ENCODE measurements at places on chromosomes 1 and 21.

GRCh38 chr1:116710420-116711262, 43.1 kb upstream of the IGSF3 start:
- no peak for DNase-seq

DNA sequence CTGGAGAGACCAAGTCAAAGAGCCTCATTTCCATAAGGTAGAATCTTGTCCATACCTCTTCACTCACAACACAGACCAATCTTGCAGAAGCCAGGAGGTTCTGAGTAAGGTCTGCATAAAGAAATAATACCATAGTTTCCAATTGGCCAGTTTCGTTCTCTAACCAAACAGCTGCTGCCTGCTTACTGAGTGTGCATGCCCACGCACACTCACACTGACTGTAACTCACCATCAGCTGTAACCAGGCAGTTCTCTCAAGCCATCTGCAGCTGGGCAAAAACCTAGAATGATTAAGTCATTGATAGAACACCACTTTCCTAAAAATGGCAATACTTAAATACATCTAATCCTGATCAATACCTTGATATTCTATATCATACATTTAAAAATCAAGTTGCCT, 106.6 kb upstream of the VAV3 start:
- DNase-seq: no peak

GRCh38 chr1:205270271-205270670, 42.5 kb downstream of the TMCC2 start:
- DNase-seq: no peak

DNA sequence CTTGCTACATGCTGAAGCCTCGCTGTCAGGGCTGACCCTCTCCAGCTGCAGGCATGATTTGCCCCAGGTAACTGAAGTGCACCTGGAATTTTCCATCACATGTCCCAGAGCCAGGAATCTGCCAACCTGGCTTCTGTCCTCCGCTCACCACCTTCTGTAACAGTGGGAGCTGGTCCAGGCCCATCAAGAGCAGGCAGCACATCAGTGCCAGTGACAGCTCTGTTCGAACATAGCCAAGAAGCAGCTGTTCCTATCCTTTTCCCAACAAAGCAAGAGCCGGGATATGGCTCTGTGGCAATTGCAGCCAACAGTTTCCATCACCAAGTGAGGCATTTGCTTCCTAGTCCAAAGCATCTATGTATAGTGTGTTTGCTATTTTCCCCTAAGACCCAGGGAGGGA, 42.2 kb upstream of the KANK4 start:
- no peak for DNase-seq

DNA sequence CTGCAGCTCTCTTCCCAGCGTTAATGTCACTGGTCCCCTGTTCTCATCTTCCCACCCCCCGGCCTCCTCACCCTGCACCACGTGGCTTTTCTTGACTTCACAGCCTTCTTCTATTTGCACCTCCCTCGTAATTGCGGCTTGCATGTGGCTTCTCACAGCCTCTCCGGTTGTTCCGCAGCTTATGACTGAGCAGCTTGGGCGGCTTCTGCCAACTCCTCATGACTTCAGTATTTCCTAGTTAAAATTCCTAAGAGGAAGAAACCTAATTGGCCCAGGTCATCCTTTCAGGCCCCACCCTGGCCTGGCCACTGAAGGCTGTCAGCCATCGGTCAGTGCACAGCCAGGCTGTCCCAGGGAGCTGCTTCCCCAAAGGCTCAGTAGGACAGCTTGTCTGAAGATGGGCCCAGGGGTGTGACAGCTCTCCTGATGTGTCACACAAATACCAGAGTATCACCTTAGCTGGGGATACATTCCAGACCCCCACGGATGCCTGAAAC, 8.6 kb upstream of the RERE start:
- DNase-seq: peak; percentile 60

- no peak for DNase-seq
Measured at GRCh38 chr1:6475381-6476133, 9.6 kb upstream of the TNFRSF25 start.

DNA sequence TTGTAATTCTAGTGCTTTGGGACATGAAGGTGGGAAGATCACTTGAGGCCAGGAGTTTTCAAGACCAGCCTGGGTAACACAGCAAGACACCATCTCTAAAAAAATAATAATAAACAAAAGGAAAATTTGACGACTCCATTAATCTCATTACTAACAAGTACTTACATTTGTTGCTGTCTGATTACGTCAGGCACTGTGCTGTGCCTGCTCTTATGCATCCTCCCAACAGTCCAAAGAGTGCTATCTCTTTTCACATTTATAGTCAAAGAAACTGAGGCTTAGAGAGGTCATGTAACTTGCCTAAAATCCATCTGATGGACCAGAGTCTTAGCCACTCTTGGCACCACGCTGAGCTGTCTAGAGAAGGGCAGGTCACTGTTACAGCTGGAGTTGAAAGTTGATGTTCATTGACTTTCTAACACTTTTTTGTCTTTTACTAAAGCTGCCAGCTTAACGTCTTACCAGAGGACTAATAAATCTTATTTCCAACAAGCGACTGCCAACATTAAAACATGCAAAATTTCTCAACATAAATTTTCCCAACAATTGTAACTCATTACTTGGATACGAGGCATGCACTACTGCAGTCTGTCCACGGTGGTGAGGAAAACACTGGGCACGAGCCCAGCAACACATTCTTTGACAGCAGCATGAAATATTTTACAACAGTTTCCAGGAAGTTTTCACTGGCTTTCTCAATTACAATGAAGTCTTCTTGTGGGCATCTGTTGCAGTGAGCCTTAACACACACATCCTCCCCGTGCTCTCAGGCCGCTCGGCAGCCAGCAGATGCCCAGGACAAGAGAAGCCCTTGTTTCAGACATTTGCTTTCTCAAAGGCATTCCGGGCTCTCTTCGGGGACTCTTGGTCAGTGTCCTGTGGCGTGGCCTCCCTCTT, 262.9 kb upstream of the PROX1 start:
- DNase-seq: no peak
